NCI-H526 treated with DMSO at 0.1 percent for 48 hours (cell line): ENCODE measurements at places on chromosomes 7 and 10.

GRCh38 chr7:28219793-28220192 lies 39.2 kb upstream of the JAZF1 start:
- DNase-seq = no peak

GRCh38 chr7:44402401-44403060 lies 77.1 kb upstream of the CAMK2B start:
- no peak for DNase-seq

DNA sequence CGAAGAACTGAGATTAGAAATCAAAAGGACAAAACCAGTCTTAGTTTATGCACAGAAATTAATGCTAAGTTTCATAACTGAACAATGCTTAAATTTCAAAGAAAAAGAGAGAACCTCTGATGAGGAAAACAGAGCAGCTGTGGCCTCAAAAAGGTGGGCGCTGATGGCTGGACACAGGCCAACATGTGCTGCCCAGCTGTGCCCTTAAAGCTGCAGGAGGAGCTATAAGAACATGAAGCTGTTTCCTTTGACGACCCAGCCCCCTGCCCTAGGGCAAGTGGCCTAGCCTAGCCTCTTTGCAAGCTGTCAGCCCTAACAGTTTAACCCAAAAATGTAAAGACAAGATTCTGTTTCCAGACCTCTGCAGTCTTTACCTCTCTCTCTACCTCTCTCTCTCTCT lies 107.7 kb downstream of the GRID1 start:
- DNase-seq = no peak

DNA sequence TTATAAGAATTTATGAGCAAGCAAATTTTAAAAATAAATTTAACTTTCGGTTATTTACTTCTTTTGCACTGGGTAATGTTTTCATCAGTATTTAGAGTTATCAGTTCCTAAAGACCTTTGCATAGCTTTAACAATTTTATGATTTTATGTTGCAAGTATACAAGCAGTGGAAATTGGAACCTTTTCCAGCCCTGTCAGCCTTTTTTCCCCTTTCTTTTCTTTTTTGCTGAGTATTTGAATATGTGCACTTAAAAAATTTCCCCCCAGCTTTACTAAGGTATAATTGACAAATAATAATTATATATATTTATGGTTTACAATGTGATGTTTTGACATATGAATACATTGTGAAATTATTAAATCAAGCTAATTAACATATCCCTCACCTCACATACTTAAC lies 62.6 kb downstream of the MKLN1 start:
- no peak for DNase-seq

DNA sequence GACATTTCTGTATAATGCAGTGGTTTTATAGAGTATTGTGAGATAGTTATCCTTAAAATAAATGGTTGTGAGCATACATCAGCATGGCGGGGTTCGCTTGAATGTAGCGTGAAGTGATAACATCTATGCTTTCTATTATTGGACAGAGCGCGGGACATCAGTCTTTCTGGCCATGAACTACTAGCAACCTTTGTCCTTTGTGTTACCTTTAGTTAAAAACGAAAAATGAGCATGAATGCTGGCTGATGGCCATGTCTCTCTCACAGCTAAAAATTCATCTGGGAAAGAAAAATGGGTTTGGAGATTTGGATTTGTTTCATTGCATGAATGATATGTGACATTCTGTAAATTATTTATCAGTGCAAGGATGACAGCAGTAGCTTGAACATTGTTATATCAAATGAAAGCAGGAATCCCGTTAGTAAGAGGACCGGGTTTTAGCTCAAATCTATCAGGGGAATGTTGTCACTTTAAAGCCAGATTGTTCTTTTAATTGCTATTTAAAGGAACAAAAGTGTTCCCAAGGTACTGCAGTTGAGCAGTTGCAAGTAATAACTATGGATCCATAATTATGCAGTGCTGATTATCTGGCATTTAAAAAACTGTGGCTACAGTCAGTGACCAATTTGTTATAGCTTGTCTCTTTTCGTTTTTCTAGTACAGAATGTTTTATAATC lies 131.0 kb downstream of the KAT6B start:
- no peak for DNase-seq

- no peak for DNase-seq
These were observed 292.5 kb downstream of the WDR37 start for GRCh38 chr10:1348773-1349050.

- no peak for DNase-seq
These were observed 115.1 kb upstream of the MEOX2 start for GRCh38 chr7:15801551-15801950.

- DNase-seq = no peak
These were observed 70.1 kb upstream of the PLPP4 start for GRCh38 chr10:120386896-120387295.

DNA sequence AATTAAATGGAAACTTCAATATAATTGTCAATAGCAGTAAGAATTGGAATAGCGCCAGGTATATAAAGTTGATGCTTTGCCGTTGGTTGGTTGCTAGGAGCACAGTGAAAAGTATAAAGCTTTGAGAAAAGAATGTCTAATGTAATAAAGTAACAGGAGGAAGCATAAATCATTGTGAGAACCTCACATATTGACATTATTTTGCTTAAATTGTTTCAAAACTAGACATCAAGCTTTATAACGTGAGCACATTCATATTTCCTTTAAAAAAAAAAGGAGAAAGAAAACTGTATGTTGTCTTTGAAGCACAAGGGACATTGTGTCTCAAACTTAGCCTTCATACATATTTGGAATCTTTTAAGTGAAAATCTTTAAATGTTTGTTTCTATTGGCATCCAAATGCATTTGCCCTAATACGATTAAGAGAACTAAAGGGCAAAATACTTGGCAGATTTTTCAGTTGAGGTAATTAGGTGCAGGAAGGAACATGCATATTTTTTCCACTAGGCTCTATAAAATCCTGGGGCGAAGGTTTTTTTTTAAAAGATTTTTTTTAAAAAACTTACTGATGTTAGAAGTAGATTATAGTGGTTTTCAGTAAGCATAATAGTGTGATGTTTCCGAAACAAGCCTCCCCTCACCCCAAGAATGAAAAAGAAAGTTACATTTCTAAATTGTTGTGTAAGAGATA lies 92.4 kb downstream of the ARID5B start:
- no peak for DNase-seq

DNA sequence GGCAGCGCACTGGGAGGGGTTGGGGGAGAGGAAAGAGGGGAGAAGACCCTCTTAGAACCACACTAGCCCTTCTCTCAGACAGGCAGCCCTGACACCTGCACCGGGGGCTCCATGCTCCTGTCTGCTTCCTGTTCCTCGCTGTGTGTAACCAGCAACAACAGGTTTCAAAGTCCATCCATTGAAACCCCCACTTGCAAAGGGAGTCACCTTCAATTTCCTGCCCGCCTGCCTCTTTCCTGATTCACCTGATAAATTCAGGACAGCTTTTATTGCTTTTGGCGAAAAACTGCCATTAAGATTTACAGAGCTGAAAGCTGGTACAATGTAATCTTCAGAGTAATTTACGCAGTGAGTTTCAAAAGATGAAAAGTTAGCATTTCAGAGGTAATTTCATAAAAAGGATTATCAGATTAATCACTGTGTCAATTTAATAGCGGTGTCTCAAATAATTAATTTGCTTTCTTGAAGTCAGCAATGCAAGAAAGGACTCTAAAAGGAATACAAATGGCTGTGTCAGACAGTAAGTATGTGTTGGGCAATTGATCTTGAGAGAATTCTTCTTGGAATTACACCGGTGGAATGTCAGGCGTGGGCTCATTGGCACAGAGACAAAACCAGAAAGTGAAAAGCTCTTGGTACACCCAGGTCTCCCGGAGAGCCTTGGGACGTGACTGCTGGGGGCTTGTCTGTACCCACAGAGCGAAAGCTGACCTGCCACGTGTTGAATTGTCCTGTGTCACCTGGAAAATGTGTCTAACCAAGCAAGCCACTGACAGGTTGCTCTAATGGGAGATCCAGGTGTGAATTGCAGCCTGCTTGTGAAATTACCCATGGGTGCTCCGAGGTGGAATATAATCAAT lies 60.7 kb downstream of the TMEM209 start:
- no peak for DNase-seq

- DNase-seq = no peak
These were observed 162.9 kb upstream of the CELF2 start for GRCh38 chr10:10854725-10855124.

DNA sequence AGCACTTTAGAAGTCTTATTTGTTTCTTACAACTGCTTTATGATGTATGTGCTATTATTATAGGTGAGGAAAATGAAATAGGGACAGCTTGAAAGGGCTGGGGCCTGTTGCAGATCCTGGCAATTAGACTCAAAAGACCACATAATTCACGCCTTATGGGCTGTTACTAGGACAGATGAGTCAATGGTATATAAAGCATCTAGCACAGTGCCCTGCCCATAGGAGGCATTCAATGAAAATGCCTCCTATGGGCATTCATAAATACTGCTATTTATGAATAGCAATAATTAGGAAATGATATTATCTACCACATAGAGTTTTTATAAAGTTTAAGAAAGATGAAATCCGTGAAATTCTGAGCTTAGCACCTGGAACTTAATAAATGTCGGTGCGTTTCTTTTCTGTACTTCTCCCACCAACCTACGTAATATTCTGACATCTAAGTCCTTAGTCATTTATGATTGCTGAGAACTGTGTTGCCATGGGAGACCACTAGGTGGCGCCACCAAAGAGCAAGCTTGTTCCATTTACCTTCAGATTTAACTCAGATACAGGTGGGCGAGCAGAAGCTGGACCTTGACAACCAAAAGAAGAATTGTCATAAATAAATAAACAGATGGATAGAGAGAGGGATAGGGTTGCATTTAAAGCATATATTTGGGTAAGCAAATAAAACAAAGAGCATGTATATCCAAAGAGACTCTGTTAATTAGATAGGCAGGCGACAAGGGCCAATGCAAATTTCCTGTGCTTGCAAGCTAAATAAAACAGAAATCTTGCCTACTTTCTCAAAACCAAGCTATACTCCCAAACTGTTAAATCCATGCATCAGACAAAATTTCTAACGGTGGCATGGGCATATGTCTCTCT lies 699.9 kb downstream of the INHBA start:
- peak; percentile 98 for DNase-seq
